ENCODE measurements at places on chromosomes 3 and 15. TPM values are rescaled to one million over a fixed set of nuclear protein-coding genes. Genes with fewer than 3 reads are reported as not detected.

The FRMD4B gene
- total RNA-seq = 54.7 TPM

The ABHD10 gene
- 18.8 TPM for total RNA-seq

The TRH gene
- total RNA-seq = not detected

The BDH1 gene
- total RNA-seq = 20.3 TPM

The FHIT gene
- total RNA-seq = 120 TPM

The CPN2 gene
- not detected for total RNA-seq

DNA sequence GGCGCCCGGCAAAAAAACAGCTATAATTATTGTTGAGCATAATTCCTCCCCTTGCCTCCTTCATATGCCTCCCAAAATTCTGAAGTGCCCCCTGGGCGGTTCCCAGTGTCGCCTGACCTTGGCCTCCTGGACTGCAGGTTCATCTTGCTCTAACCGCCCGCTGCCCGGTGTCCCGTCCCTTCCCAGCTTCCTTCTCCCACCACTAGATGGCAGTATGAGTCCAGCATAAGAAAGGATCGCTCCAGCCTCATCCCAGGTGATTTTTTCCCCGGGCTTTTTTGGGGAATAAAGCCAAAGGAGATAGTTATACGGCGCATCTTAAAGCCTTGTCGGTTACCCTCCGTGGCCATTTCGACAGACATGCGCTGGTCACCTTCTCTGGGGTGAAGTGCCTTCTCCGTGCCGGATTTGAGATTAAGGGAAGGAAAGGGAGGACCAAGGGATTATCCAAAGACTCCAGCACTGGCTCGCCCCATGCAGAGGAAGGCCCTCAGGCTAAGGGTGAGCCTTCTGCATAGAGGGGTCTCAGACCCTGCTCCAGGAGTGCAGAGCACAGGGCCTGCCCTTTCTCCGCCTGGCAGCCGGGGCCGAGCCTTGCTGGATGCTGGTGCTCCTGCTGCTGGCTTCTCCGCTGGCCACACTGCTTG is 45.8 kb upstream of the TRA2B start:
- H3K27me3 ChIP-seq = no peaks in the 10 kb centered on the region
- H3K4me1 ChIP-seq = peaks cover 5% of the 10 kb centered on the region
- H3K27ac ChIP-seq = no peak overlapping the region
- H3K36me3 ChIP-seq = no peaks in the 10 kb centered on the region

GRCh38 chr3:158103081-158103886 is 2.9 kb downstream of the SHOX2 start:
- DNase-seq = no peak
- peaks cover 49% of the 10 kb centered on the region for H3K4me1 ChIP-seq
- H3K27me3 ChIP-seq = peaks cover 78% of the 10 kb centered on the region

- no peak overlapping the region for H3K27ac ChIP-seq
- no peak overlapping the region for H3K4me3 ChIP-seq
- H3K27me3 ChIP-seq = no peaks in the 10 kb centered on the region
- H3K4me1 ChIP-seq = no peaks in the 10 kb centered on the region
- no peaks in the 10 kb centered on the region for H3K36me3 ChIP-seq
- DNase-seq = no peak
Measured at GRCh38 chr3:14322001-14322400, 80.4 kb upstream of the SLC6A6 start.

DNA sequence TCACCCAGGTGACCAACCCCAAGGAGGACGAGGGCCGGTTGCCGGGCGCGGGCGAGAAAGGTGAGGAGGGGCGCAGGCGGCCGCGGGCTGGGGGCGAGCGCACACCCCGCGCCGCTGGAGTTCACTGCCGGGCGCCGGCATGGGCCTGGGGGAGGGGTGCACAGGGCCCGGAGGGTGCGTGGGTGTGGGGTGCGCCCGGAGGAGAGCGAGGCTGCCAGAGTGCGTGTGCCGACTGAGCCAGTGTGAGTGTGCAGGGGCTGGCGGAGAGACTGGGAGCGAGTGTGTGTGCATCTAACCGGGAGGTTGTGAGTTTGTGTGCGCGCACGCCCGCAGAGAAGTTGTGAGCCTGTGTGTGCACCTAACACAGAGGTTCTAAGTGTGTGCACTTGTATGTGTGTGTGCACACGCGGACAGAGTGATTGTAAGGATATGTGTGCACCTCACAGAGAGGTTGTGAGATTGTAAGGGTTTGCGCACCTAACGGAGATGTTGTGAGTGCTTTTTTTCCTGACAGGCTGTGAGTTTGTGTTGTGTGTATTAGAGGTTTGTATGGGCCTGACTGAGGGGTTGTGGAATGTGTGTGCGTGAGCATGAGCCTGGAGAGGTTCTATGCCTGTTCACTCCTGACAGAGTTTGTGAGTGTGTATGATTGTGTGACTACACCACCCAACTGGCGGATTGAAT is 681 bp downstream of the CTDSPL start:
- H3K4me1 ChIP-seq = peaks cover 13% of the 10 kb centered on the region
- DNase-seq = no peak

DNA sequence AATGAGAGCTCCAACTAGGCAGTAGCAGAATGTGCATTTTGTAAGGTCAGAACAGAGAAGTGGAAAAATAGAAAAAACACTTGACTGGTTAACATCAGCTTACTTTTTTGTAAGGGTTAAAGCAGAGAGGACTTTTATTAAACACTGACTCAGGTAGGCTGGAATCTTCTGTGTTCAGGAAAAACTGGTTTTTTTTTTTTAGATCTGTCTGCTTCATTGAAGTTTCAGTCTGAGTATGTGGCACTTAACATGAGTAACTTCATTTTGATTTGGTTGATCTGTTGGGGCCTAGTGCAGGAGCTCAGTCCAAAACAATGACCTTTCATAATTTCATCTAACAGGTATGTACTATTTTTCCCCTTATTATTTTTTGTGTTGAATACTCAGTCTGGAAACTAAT is 141.1 kb downstream of the DOCK3 start:
- H3K4me3 ChIP-seq = no peak overlapping the region
- H3K27me3 ChIP-seq = no peaks in the 10 kb centered on the region
- no peaks in the 10 kb centered on the region for H3K36me3 ChIP-seq
- H3K4me1 ChIP-seq = no peaks in the 10 kb centered on the region
- no peak for DNase-seq

- DNase-seq = peak; percentile 54
- no peaks in the 10 kb centered on the region for H3K27me3 ChIP-seq
- H3K4me1 ChIP-seq = peaks cover 9% of the 10 kb centered on the region
- H3K27ac ChIP-seq = peak overlapping the region; percentile 11
Measured at GRCh38 chr3:46558184-46559043, 7.7 kb downstream of the LRRC2 start.

DNA sequence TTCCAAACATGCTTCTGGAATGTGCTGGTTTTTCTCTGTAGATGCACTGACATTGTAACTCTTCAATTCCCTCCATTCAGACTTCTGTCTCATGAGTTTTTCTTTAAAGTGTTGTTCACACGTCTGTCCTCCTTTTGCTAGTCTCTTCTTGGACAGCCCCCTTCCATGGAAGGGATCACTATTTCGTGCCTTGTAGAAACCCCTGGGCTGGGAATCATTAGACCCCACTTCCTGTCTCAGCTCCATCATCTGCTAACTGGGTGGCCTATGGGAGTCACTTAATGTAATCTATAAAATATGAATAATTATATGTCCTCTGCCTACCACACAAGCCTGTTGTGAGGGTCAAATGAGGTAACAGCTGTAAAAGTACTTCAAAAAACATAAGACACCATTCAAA is 110.6 kb downstream of the THSD4 start:
- no peak overlapping the region for H3K27ac ChIP-seq
- no peak overlapping the region for H3K4me3 ChIP-seq
- no peaks in the 10 kb centered on the region for H3K27me3 ChIP-seq
- no peaks in the 10 kb centered on the region for H3K36me3 ChIP-seq
- no peak for DNase-seq

GRCh38 chr3:110758208-110758607 is 313.4 kb upstream of the NECTIN3 start:
- no peak overlapping the region for H3K27ac ChIP-seq
- H3K27me3 ChIP-seq = no peaks in the 10 kb centered on the region
- no peak overlapping the region for H3K4me3 ChIP-seq
- H3K4me1 ChIP-seq = no peaks in the 10 kb centered on the region

GRCh38 chr3:128787256-128788253 is 61.6 kb downstream of the RAB7A start:
- no peaks in the 10 kb centered on the region for H3K27me3 ChIP-seq
- H3K27ac ChIP-seq = peak overlapping the region; percentile 81
- H3K36me3 ChIP-seq = no peaks in the 10 kb centered on the region
- H3K4me1 ChIP-seq = peaks cover 63% of the 10 kb centered on the region
- peak overlapping the region; percentile 77 for H3K4me3 ChIP-seq

- H3K4me1 ChIP-seq = peaks cover 23% of the 10 kb centered on the region
- no peaks in the 10 kb centered on the region for H3K27me3 ChIP-seq
- peaks cover 6% of the 10 kb centered on the region for H3K36me3 ChIP-seq
- H3K4me3 ChIP-seq = peak overlapping the region; percentile 91
- DNase-seq = no peak
Measured at GRCh38 chr3:39053696-39054095, 1.9 kb downstream of the WDR48 start.

DNA sequence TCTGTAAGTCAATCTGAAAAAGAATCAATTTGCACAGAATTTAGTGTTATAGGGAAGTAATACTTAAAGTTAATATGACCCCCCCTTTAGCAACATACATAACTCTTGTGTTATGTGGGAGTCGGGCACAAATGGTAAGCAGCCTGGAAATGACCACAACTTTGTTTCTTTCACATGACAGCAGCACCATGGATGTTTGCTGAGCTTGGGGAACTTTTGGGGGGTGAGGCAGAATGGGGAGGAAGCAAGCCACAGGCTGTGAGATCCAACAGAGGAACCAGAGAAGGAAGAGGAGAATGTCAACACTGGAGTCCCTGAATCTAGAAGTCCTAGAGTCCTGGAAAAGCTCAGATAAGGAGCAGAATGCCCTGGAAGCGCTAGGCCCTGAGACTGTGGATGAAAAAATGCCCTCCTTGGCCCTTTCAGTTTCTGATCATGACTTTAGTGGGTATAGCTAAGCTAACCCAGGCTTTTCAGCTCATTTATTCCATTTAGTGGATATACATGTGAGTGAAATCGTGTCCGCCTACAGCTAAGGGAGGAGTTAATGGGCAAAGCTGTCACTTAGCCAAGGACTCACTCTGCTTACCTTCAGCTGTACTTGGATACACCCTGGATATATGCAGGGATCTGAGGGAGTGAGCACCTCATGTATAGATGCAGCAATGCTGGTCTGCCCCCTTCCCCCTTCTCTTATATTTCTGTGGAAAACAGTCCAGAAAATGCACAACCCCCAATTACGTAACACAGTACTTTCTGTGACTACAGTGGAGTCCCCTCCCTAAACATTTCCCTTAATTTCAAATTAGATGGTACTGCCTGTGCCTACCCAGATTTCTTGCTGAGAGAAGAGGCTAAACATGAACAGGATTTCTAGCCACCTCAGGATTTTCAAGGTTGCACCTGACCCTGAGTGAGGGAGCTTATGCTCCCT is 39.1 kb downstream of the CFAP91 start:
- H3K27me3 ChIP-seq = peaks cover 5% of the 10 kb centered on the region
- H3K4me1 ChIP-seq = no peaks in the 10 kb centered on the region
